ENCODE measurements at places on chromosomes 4 and X.

GRCh38 chrX:13252726-13253125 lies 67.1 kb downstream of the ATXN3L start:
- no peak for DNase-seq

DNA sequence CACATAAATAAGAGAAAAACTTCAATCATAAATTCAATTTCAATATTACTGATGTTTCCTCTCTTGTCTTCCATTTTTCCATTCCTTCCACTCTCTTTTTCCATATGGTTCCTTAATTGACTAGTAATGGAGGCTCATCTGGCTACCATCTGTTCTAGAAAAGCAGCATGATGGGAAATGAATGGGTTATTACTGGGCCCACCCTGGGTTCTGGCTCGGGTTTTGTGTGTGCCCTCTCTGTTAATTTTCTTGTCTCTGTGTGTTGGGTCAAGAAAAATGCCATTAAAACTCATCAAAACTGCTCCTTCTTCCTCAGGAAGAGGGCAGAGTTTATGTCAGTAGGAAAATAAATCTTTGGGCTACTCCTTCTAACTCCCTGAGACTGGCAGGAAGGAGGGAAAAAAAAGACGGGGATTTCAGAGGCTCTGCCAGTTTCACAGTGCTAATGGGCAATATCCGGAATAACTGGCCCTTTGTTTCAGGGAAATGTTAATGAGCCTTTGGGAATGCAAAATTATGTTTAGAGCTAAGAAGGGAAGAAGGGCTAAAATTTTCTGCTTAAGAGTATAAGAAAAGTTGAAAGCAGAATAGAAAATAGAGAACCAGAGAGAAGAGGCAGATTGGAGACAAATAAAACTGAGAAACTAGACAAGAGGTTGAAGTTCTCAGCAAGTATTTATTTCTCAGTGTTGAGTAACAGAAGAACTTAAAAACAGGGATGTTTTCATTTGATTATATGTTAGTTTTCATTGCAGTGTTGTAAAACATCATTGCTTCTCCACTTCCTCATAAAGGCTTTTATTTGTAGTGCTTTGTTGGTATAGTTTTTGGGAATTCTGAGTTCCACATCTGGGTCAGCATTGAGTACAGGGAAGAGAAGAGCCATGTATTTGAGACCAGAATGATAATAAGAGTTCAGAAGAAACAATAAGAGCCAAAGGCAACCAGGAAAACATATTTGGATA lies 19.7 kb downstream of the GABRB1 start:
- DNase-seq = no peak

- no peak for DNase-seq
These were observed 39.0 kb downstream of the IL15 start for GRCh38 chr4:141675384-141675783.

- no peak for DNase-seq
These were observed 135.3 kb downstream of the CPZ start for GRCh38 chr4:8727546-8728510.

DNA sequence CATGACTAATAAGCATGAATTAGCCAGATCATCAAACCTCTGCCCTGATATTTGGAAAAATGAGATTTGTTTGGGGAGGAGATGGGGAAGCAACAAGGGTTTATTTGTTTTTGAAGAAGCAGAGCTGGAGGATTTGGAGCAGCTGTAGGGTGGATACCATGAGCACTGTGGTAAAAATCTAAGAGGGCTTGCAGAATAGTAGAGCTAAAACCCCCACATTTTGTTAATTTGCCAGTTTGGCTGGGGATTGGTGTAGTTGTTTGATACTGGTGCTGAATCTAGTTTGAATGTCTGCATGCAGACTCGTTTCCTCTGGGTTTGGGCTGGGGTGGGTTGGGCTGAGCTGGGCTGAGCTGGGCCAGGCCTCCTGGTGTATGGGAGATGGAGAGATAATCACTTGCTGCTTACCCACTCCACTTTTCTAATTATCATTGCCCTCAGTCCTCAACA lies 43.7 kb downstream of the SMAD1 start:
- DNase-seq = no peak

DNA sequence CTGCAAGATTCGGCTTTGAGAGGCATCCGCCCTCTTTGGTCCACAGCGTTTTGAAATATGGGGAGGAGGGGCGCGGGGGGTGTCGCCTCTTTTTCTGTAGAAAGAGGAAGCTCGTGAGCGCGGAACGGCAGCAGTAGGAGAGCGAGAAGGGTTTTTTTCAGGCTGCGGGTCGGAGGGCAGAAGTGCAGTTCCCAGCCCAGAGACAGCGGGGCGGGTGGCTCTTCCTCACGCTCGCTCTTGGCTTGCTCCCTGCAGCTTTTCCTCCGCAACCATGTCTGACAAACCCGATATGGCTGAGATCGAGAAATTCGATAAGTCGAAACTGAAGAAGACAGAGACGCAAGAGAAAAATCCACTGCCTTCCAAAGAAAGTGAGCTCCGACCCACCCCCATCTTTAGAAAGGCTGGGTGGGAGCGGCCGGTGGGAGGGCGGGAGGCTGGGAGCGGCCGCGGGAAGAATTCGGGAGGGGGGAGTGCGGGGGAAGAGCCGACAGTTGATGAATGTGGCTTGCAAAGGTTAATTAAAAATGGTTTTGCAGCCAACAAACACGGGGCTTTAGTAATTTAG lies 1.2 kb downstream of the TMSB4X start:
- DNase-seq = peak; percentile 56

- no peak for DNase-seq
These were observed 1190.4 kb downstream of the TECRL start for GRCh38 chr4:63218856-63219255.

DNA sequence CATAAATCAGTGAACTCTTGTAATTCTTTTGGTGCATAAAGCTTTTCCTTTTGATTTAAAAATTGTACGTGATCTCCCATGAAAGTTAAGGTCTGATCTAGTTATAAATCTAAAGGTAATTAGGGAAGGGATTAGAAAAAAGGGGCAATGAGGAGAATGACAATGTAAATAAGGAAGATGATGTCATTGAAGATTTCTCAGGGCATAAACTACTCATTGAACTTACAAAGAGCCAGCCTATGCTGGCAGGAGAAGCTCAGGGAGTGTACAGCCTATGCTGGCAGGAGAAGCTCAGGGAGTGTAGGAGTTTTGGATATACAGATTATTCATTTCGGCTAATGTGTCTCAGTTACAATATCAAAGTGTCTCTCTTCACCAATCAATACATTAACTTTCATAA lies 1533.5 kb upstream of the ADGRL3 start:
- DNase-seq = no peak

- DNase-seq = peak; percentile 20
These were observed 128.0 kb upstream of the NKX1-1 start for GRCh38 chr4:1534095-1534872.

GRCh38 chr4:126850286-126850685 lies 782.5 kb upstream of the INTU start:
- no peak for DNase-seq

DNA sequence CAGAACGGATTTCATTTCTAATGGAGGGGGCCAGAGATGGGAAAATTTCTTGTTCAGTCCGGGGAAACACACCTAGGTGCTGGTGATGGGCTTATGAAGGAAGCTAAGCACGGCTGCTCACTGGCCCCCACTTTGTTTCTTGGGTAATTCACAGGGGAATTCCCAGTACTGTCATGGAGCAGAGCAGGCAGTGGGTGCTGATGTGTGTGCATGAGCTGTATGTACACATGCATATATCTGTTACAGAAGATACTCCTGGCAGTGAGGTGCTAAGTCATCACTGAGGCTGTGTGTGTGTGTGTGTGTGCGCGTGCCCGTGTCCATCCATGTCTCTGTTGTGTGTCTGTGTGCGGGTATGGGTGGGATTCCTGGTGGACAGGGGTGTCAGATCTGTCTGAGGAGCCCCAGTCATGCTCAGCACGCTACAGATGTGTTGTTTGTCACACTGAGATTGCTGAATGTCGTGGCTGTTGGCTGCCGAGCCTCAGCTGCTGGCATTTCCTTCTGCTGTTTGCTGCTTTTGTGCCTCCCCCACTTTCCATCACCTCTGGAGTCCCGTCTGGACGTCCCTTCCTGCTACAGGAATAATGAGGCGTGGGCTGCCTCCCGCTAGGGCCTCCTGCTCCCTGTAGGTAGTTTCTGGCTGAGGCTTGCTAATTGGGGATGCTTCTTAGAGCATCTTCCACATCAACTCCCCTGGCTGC lies 53.3 kb downstream of the JADE1 start:
- DNase-seq = peak; percentile 7

GRCh38 chr4:76305971-76306881 lies at the start of gene STBD1:
Gene STBD1 (plus strand): TSS chr4:76306733. CDS start chr4:76306770, 37 bp downstream.
- peak; percentile 90 for DNase-seq

- DNase-seq = no peak
These were observed 69.3 kb downstream of the AMMECR1 start for GRCh38 chrX:110248578-110248977.

GRCh38 chr4:85725721-85726170 lies 250.8 kb downstream of the ARHGAP24 start:
- no peak for DNase-seq

DNA sequence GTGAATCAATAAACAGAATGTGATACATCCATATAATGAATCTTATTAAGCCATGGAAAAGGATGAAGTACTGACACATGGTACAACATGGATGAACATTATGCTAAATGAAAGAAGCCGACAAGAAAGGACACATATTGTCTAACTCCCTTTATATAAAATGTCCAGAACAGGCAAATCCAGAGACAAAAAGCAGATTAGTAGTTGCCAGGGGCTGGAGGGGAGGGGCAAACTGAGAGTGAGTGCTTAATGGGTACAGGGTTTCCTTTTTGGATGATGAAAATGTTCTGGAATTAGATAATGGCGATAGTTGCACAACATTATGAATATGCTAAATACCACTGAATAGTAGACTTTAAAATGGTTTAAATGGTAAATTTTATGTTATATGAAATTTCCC lies 17.4 kb downstream of the ADGRG4 start:
- DNase-seq = no peak

- no peak for DNase-seq
These were observed 65.2 kb downstream of the SLC4A4 start for GRCh38 chr4:71404049-71404448.

DNA sequence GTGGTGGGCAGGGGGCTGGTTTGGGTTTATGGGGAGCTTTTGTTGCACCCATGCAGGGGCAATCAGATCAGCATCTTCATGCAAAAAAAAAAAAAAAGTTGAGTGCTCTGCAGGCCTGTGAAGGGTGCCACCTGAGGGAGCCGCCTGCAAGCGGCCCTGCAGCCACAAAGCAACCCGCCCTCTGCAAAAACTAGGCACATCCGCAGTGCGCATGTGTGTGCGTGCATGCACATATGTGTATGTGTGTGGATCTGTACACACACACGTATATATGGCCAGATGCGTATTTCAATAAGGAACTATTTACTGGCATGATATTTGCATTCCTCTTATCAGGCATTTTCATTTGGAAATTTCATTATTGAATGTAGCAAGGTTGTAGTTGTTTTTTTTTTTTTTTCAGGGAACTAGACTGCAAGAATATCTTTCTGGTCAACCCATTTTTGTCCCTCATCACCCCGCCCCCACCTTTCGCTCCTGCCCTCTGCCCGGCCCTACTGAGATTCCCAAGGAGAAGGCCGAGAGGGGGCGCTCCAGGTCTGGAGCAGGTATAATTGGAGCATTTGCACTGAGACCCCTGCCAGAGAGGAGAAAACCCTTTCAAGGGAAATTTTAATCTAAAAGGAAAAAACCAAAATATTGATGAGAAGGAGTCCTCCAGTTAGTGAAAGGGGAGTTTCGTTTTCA lies 18.1 kb downstream of the CCNQ start:
- DNase-seq = peak; percentile 39

GRCh38 chrX:135531813-135532212 lies 11.4 kb downstream of the INTS6L start:
- DNase-seq = no peak

DNA sequence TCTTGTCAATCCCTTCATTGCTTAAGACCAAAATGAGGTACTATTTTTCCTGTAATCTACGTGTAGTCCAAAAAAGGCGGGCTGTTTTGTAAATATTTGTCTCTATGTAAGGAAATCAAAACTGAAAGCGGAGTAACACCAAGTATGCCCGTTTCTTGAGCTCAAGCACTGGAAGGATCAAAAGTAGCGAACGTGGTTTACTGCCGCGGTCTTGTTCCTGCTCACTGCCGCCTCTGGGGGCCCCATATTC lies 71.5 kb downstream of the AFF1 start:
- no peak for DNase-seq

DNA sequence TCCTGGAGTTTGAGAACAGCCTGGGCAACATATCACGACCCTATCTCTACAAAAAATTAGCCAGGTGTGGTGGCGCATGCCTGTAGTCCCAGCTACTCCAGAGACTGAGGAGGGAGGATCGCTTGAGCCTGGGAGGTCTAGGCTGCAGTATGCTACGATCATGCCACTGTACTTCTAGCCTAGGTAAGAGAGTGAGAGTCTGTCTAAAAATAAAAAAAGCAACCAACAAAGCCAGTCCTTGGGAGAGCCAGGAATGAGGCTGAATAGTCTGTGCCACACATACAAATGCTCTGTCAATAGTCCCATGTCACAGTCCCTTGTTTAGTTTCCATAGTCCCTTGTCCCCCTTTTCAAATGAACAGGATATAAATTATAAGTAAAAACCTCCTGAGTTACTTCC lies 19.3 kb upstream of the PRSS48 start:
- DNase-seq = no peak

- no peak for DNase-seq
These were observed 40.5 kb upstream of the PRKG2 start for GRCh38 chr4:81255524-81255923.

DNA sequence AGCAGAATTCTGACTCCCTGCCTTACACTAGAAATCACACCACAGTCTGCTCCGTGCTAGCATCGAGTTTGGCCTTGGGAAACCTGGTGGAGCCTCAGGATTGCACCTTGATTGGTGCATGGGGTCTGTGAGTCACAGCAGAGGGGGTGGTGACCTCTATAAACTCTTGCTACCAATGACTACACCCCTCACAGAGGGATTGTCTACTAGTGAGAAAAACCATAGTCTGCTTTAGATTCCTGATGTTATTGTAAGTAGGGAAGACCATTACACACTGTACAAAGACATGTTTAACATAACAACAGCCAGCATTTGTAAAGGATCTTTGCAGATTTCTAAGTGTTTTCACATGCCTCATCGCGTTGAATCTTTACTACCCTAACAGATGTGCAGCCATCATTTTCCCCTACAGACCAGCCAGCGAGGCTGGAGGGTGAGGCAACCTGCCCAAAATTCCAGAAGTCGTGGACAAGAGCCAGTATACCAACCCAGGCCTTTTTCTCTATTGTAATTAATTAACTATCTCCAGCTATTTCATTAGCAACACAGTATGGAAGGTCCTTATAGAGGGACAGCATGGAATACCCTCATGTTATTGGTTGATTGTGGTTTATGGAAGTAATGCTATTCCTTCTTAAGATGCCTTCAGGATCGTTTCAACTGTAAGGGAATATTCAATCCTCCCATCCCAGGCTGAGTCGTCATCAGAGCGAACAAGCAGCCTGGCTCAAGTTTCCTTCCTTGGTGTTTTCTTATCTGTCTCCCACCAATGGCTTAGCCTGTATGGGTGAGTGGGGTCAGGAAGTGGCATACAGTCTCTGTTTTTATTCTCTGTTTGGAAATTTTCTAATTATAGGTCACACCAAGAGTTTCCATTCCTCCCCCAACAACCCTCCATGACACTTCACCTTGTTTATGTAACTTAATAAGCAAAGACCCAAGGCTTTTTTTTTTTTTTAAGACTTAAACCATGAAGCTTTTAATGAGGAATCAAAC lies 55.9 kb upstream of the KDR start:
- DNase-seq = no peak

- DNase-seq = no peak
These were observed 43.2 kb downstream of the ZBTB49 start for GRCh38 chr4:4333265-4333706.
